ENCODE measurements at places on chromosomes 3 and 15.

- DNase-seq = no peak
Observed at GRCh38 chr3:53806182-53807116, 39.8 kb downstream of the CHDH start.

GRCh38 chr3:120841264-120841663 lies 66.7 kb upstream of the STXBP5L start:
- DNase-seq = no peak

DNA sequence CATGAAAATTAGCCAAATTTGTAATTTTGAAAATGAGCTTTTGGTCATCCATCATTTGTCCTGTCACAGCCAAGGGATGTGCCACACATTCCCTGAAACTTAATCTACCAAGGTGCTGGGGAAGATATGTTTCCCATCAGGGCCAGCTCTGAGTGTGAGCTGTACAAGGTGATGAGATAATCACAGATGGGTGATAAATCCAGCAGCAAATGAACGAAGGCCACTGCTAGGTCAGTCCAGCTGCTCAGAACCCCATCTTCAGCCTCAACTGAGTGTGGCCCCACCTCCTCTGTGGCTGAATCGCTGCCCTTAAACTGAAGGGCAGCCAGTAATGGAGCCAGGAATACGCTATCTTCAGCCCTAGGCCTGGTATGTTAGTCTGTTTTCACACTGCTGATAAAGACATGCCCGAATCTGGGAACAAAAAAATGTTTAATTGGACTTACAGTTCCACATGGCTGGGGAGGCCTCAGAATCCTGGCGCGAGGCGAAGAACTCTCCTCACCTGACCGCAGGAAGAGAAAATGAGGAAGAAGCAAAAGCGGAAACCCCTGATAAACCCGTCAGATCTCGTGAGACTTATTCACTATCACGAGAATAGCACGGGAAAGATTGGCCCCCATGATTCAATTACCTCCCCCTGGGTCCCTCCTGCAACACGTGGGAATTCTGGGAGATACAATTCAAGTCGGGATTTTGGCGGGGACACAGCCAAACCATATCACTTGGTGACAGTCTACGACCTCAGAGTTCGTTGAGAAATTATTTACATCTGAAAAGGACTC lies 553.0 kb downstream of the NTRK3 start:
- no peak for DNase-seq

- DNase-seq = no peak
Observed at GRCh38 chr3:28989646-28990089, 291.2 kb upstream of the RBMS3 start.

DNA sequence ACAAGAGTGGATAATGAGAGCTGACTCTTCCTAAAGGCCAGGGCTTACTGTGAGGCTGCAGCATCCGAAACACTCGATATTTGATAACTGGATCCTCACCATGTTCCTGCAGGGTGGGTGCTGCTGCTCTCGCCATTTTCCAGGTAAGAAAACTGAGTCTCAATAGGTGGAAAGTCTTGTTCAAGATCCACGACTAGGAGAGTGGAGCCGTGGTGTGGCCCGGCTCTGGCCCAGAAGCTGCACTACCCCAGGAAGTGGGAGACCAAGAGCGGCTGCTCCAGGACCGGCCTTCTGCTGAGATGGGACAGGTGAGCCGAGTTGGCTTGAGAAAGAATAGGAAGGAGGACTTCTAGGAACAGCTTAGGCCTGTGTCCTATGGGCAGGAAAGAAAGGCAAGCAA lies 121.6 kb downstream of the SMAD6 start:
- no peak for DNase-seq

GRCh38 chr15:33119273-33119672 lies 75.2 kb downstream of the FMN1 start:
- no peak for DNase-seq

DNA sequence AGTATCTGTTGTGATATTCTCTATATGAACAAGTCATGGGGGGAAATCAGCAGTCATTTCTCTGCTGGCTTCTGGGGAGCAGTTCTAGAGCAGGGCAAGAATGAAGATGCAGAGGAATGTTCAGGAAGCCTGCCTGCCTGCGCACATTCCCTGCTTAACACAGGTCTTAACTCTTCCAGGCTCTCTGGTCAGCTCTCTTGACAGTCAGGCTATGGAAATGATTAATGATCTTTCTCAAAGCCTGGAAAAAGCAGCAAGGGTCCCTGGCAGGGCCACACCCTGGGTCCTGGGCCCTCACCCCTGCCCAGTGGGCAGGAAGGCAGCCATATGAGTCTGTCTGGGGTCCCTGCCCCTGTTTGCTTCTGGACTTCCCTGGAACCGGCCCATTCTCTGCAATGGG lies 31.4 kb upstream of the CLK3 start:
- DNase-seq = no peak

GRCh38 chr15:70382762-70383458 lies 285.2 kb upstream of the TLE3 start:
- DNase-seq = no peak

- no peak for DNase-seq
Observed at GRCh38 chr3:96966181-96966929, 152.0 kb downstream of the EPHA6 start.

DNA sequence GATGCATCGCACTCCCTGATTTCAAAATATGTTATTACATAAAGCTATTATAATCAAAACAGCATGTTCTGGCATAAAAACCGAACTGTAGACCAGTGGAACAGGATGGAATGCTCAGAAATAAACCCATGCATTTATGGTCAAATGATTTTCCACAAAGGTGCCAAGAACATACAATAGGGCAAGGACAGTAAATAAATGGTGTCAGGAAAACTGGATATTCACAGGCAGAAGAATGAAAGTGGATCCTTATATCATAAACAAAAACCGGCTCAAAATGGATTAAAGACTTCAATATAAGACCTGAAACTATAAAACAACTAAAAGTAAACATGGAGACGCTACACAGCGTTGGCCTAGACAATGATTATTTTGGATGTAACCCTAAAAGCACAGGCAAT lies 22.6 kb downstream of the USP50 start:
- DNase-seq = no peak

DNA sequence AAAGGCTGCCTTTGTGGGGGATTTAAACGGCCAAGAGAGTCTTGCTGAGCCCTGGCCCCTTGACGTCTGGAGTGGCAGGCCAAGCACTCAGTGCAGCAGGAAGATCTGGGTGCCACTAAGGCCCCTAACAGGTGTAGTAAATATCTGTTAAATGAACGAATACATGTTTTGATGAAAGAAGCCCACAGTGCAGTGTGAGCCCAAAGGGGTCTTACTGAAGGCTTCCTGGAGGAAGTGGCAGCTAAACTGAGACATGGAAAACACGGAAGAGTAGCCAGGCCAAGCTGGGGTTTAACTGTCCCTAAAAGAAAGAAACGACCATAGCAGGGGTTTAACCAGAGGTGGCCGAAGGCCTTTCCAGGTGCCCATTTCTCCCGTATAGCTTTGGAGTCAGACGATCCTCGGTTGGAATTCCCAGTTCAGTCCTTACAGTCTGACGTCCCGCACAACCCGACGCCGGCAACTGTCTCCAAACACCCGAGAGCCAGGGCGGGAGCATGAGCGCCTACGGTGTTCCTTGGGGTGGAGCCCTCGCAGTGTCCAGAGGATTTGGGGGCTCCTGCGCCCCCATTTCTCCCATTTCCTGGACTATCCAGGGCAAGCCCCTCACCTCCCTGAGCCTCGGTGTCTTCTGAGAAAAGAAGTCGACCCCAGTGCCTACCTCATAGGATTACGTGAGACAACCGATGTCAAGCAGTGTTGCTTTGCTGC lies 910 bp upstream of the ABHD6 start:
- DNase-seq = no peak

GRCh38 chr3:127064391-127065137 lies 81.6 kb downstream of the PLXNA1 start:
- DNase-seq = no peak

- DNase-seq = no peak
Observed at GRCh38 chr15:101775136-101775535, 28.2 kb upstream of the OR4F6 start.

DNA sequence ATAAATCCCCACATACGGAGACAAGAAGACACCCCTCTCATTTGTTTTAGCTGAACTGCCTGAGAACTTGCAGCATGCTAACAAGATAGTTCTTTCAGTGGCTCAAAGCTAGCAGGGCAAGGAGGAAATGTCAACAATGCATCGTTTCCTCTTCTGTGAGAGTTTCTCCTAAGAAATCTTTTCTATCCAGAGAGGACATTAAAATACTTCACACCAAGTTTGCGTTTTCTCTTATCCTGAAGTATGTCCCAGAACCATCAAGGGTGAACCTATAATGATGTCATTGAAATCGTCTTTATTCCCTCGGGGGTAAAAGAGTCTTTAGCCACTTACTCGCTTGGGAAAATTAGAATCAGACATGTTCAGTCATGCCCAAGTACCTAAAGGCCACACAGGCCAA lies 541.7 kb upstream of the MDFIC2 start:
- no peak for DNase-seq

DNA sequence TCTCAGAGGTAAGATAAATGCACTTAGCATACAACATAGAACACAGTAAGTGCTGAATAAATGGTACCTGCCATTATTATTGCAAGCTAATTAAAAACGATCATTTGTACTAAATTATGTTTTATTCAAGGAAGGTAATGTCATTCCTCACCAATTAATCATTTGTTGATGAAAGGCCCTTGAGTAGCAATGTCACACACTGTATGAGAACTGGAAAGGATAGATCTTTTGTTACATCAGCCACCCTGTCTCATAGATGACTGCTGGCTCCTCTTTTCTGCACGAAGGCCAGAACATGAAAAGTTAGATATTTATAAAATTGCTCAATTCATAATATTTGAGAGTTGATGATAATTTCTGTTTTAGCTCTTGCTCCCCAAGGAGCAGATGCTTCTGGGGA lies 415.4 kb downstream of the RBMS3 start:
- no peak for DNase-seq

DNA sequence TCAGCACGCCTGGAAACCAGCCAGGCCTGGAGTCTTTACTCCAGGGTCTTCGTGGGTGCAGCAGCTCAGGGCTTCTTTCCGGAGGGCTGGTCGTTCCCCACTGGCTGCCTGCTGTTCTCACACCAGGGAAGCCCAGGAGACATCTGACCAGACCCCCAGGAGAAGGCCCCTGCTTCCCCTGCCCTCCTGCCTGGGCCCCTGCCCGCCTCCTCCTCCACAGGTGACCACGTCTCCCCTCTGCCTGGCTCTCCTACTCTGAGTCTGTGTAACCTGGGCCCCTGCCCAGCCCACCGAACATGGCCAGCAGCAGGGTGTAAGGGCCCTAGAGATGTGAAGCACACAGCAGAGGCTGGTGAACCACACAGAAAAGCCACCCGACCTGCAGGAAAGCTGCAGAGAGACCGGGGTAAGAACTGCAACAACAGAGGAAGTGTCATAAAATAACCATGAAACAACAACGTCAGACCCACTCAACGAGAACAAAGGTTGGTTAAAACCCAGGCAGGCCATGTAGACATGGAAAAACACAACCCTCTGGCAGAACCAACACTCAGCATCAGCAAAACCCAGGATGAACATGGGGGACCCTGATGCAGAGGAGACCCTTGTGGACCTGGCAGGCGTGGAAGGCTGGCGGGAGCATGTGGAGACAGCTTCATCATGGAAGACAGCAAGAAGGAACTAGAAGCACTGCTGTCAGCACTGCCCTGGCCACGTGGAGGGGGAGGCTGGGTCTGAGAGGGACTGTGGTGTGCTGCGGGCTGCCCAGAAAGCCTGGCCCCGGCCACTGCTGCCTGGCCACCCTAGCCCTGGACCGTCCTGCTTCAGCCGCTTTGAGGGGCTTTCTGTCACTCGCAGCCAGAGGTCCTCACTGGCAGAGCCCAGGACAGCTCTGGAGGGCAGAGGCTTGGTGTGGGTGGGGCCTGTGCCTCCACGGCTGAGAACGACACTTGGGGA lies 20.4 kb downstream of the UROC1 start:
- no peak for DNase-seq

DNA sequence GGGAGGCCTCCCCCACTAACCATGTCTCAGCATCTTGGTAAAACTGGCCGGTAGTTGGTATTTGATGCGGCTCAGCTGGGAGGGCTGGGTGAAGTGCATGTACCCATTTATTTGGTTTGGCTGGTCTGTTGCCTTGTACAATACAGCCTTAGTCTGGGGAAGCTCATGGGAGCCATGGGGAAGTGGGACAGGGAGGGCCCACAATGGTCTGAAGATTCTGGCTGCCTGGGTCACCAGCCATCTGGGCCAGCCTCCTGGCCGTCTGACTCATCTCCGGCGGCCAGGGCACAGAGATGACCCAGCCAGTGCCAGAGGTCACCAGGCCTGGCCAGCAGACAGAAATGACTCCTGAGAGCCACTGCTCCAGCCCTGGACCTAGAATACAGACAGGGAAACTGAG lies 51.6 kb upstream of the SMAD6 start:
- DNase-seq = no peak

DNA sequence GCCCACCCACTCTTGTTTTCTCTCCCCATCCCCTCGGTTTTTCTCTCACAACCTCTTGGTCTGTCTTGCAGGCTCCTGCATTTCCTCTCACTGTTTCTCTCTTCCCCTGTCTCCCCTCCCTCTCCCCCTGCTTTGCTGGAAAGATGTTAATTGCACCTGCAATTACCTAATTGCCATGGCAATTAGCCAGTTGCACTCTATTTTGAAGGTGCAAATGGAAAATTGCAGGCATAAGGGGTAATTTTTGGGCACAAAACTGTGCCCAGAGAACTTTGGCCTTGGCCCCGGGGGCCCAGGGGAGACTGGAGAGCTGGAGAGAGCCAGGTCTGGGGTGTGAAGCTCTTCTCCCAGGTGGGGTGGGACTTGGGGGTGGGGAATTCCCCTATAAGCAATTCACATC lies 164.5 kb upstream of the TLE3 start:
- DNase-seq = no peak

- no peak for DNase-seq
Observed at GRCh38 chr15:36449084-36449661, 130.3 kb upstream of the CDIN1 start.

GRCh38 chr15:58357529-58358476 lies 74.0 kb upstream of the LIPC start:
- no peak for DNase-seq

- DNase-seq = no peak
Observed at GRCh38 chr3:35594739-35595138, 44.6 kb upstream of the ARPP21 start.

GRCh38 chr15:41851167-41851523 lies 12.5 kb downstream of the PLA2G4B start:
- no peak for DNase-seq

GRCh38 chr3:124246949-124247348 lies 255.0 kb upstream of the ROPN1 start:
- DNase-seq = no peak

DNA sequence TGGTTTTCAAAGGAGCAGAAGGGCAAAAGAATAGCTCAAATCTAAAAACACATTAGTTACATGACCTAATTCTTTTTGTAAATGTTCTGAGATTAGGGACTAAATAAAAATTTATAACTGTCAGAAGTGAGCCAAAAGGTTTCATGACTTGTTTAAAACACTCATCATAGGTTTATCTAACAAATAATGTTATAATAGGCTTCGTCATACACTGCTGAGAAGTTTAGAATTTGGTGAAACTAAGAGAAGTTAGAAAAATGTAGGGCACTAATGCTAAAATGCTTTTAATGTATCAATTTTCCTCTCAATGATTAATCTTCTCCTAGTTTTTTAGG lies 468.8 kb upstream of the CDIN1 start:
- DNase-seq = no peak
